ENCODE measurements at places on chromosomes 1 and 21.

- no peak for DNase-seq
Observed at GRCh38 chr1:11407301-11407994, 71.5 kb upstream of the DISP3 start.

DNA sequence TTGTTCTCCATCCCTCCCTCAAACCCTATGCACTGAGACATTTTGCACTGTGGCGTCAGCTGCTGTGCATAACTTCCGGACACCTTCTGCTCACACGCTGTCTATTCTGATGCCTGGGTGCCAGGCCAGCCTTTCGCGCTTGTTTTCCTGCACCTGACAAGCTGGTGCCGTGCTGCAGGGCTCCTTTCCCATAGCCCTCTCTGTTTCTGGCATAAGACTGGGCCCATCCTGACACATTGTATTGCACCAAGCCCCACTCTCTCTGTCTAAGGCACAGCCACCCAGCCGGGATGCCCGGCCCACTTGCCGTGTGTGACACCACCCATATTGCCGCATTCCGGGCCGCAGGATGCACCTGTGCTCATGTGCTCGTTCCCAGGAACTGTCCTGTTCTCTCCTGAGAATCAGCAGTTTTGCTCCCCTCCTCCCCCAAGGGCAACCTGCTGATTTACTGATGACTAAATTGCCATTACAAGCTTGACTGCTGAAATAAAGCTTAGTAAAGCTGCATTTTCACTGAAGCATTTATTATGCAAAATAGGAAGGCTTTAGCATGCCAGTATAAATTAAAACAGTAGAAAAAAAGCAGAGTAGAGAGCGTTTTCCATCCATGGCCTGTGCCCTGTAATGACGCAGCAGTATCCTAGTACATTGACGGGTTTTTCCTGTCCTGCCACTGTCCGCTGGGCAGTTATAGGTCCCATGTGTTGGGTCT lies 88.0 kb downstream of the CD247 start:
- no peak for DNase-seq

- no peak for DNase-seq
Observed at GRCh38 chr1:210882414-210883221, 251.3 kb downstream of the KCNH1 start.

GRCh38 chr1:80202118-80202517 lies 1195.6 kb upstream of the ADGRL4 start:
- DNase-seq, result no peak

GRCh38 chr1:26824731-26825130 lies 1.8 kb upstream of the ZDHHC18 start:
- DNase-seq, result no peak

GRCh38 chr1:52670604-52671003 lies 27.5 kb downstream of the COA7 start:
- DNase-seq, result no peak

- no peak for DNase-seq
Observed at GRCh38 chr1:110007046-110007830, 22.7 kb downstream of the AHCYL1 start.

- no peak for DNase-seq
Observed at GRCh38 chr1:96772972-96773371, 51.4 kb downstream of the PTBP2 start.

GRCh38 chr1:109158433-109158832 lies 44.5 kb downstream of the ELAPOR1 start:
- no peak for DNase-seq

DNA sequence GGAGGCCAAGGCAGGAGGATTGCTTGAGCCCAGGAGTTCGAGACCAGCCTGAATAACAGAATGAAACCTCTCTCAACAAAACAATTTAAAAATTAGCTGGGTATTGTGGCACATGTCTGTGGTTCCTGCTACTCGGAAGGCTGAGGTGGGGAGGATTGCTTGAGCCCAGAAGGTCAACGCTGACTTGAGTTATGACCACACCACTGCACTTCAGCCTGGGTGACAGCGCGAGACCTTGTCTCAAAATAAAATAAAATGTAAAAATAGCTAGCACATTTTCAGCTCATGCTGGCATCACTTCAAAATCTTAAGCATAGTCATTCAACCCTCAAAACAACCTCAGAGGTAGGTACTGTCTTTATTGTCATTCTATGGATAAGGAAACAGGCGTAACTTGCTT lies 6.4 kb downstream of the JAK1 start:
- DNase-seq, result no peak

GRCh38 chr1:41719128-41719527 lies 199.6 kb downstream of the HIVEP3 start:
- no peak for DNase-seq

- no peak for DNase-seq
Observed at GRCh38 chr1:242522304-242522945, 2.1 kb downstream of the PLD5 start.

- DNase-seq, result no peak
Observed at GRCh38 chr1:198669023-198669698, 30.3 kb downstream of the PTPRC start.

GRCh38 chr21:38027901-38028498 lies 111.7 kb upstream of the KCNJ6 start:
- no peak for DNase-seq

DNA sequence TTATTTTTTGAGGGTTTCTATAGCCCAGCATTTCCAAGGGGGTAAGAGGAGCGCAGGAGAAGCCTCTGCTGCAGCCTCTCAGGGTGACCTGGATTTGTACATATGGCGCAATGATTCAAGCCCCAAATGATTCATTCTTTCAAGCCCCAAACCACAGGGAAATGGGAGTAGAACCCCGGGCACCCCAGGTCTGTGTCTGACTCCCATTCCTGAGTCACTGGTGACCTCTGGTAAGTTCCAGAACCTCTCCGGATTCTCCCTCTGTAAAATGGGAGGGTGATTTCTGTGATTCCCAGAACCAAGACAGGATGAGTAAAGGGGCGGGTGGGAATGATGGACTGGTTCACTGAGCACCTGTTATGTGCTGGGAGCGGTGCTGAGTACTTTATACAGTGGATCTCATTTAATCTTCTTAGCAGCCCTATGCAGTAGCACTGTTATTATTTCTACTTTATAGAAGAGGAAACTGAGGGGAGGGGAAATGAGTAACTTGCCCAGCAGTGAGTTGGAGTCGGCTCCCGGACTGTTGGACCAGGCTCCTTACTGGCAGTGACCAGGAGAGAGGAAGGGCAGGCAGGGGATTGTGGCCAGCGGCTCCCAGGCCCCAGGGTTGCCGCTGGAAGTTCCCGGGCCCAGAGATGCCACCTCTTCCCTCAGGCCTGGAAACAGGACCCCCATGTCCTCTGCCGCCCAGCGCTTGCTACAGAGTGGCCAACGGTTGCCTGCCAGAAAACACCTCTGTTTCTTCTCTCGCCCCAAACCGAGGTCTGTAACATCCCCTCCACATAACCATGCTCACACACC lies 20.3 kb upstream of the SLC26A9 start:
- DNase-seq, result no peak

- peak; percentile 72 for DNase-seq
Observed at GRCh38 chr1:32107742-32108661, at the start of gene KPNA6. Gene KPNA6, plus strand, starts transcription at chr1:32108056. Its CDS starts 75 bp downstream, at chr1:32108131.

DNA sequence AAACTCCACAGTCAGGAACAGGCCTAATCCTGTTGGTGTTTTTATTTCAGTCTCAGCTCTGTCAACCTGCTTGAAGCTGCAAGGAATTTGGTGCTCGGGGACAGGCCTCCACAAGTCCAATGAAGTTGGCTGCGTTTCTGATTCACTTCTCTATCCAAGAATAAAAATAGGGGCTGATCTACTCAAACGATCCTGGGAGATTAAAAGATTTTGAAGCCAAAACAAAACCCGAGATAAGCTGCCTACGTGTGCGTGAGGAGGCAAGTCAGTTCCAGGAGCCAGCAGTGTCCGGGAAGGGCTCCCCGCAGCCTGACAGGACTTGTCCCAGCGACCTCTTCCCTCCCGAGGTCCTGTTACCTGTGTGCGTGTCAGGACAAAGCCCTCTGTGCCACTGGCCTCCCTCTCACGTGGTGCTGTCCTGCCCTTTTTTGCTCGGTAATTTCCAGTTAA lies 98.0 kb downstream of the ETS2 start:
- DNase-seq, result no peak

DNA sequence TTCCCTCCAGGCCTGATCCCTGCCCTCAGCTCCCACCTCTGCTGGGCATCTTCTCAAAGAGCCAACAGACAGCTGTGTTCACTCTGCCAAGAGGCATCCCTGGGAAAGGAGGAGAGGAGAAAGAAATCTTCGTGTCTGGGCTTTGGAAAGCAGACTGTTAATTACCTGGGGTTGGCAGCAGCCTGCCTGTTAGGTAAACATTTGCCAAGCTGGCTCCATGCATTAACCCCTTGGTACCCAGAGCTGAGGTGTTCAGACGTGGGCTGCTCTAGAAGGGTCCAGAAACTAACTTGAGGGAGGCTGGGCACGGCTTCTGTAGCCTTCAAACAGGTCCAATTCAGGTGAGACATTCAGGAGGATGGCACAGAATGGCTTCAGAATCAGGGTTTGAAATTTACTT lies 8.7 kb upstream of the EXTL1 start:
- DNase-seq, result no peak

DNA sequence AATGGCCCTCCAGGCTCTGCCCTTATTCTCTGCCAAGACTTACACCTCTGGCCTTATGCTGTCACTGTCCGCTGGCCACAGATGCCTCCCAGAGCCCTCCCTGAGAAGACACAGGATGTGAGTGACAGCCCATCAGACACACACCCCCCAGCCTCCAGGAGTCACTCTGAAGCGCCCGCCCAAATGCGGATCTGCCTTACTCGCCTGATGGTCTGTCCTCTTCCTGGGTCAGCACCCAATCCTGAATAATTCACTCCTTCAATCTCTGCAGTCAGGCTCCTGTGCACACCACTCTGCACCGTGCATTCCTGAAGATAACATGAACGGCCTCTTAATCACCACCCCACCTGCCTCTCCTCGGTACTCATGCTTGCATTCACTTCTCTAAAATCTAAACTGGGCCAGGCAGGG lies 14.7 kb downstream of the CLSTN1 start:
- DNase-seq, result no peak

GRCh38 chr21:33586927-33587326 lies 1.6 kb downstream of the DONSON start:
- no peak for DNase-seq

GRCh38 chr1:98914547-98914946 lies 90.1 kb downstream of the PLPPR5 start:
- no peak for DNase-seq

DNA sequence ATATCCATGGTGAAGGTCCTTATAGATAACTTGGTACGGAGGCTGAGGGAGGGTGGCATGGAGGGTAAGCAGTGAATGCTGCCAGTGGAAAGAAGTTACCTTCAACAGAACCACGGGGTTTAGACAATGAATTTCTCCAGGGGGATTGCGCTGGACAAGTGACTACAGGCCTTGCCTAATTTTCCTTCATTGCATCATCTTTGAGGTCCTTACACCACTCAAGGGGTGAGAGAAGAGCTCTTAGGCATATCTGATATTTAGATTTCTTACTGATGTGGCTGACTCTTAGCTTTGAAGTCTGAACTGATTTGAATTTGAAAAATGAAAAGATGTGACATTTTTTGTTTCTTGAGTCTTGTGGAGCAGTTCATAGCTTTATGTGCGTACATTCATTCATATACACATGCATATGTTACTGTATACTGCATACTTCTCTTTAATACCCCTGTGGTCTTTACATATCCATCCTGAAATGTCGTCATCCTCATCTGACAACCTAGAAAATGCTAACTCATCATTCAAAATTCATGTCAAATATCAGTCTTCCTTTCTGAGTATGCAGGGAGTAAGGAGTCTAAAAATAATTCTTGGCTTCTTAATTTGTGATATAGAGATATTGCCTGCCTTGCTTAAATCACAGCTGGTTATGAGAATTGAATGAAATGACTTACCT lies 63.6 kb downstream of the DNM3 start:
- no peak for DNase-seq

GRCh38 chr1:26283871-26284596 lies 4.1 kb downstream of the SH3BGRL3 start:
- no peak for DNase-seq

DNA sequence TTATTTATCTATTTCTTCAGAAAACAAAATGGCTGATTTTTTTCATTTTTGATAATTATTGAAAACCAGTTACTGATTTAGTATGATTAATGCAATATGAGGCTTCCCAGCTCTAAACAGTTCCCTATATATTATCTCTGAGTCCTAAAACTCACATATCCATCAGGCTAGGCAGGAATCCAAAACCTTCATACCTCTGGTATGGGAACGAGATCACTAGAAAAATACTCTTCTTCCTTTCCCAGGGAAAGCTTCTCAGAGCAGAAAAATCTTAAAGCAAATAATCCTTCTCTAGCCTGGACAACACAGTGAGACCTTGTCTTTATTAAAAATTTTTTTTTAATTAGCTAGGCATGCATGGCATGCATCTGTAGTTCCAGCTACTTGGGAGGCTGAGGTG lies 42.5 kb downstream of the KDM5B start:
- DNase-seq, result no peak

- DNase-seq, result no peak
Observed at GRCh38 chr1:198678301-198678836, 39.5 kb downstream of the PTPRC start.

DNA sequence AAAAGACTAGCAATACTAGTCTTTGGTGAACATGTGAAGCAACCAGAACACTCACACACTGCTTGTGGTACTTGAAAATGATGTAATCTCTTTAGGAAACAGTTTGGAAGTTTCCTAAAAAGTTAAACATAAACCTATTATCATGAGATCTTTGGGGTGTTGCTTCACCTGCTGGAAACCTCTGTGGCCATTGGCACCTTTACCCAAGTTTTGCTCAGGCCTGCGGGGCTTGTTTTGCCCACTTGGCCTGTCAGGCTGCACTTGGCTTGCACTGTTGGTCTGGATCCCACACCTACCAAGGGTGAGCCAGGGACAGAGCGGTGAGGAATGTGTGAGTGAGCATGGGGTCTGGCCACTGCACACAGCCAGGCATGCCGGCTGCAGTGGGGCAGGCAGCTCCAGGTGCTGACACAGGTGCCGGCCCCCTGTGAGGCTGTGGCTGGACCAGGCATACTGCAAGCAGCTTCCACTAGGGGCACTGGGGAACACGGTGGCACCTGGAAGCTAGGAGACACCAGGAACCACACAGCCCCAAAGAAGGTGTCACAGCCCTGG lies 14.4 kb upstream of the FNBP1L start:
- DNase-seq, result no peak
